ENCODE measurements at places on chromosomes 11 and 22.

DNA sequence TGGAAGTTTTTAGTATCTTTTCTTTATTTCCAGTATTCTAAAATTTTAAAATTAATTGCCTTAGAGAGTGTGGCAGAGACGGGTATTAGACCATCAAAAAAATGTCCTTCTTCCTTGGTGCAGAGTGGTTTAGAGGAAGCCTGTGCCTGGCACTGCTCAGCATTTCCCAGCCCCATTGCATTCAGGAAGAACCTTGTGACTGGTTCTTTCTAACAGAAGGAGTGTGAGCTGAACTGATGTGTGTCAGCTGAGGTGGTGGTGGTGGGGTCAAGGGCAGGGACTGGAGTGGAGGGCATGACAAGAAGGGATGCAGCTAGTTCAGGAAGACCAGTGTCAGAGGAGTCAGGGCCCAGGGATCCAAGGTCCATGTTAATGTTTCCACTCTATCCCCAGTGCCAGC lies 58.7 kb upstream of the FDX1 start:
- DNase-seq, result no peak

- DNase-seq, result no peak
These were observed 1.6 kb downstream of the SPTBN2 start for GRCh38 chr11:66727282-66728037.

DNA sequence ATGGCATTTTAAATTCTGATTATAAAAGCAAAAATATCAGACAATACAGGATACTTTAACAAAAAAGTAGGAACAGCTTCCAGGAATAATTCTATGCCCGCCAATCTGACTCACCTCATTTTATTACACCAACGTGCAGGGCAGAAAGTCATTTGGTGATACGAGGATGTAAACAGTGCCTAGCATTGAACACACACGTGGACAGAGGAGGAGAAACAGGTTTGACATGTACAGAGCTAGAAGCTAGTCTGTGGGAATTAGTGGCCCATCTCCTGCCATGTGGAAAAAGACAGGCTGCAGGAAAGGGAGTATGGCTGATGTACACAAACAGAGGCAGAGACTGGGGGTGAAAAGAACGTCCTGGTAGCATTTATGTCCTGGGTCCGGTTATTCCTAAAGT lies 9.0 kb upstream of the SPINDOC start:
- peak; percentile 69 for DNase-seq

DNA sequence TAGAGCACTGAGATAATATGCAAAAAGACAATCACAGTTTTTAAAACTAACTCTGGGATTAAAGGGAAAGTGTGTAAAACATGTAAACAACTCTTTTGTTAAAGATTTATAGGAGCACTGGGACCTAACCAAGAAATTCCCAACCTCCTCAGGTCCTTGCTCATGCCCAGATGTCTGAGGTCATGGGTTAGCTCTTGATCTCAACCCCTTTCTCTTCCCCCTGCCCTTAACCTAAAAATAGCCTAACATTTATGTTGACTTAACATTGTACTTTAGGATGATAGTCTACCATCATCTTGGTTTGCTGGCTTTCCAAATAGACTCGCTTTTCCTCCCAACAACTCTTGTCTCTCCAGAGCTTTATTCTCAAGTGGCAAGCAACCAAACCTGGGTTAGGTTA lies 258.2 kb upstream of the FAT3 start:
- DNase-seq, result no peak

DNA sequence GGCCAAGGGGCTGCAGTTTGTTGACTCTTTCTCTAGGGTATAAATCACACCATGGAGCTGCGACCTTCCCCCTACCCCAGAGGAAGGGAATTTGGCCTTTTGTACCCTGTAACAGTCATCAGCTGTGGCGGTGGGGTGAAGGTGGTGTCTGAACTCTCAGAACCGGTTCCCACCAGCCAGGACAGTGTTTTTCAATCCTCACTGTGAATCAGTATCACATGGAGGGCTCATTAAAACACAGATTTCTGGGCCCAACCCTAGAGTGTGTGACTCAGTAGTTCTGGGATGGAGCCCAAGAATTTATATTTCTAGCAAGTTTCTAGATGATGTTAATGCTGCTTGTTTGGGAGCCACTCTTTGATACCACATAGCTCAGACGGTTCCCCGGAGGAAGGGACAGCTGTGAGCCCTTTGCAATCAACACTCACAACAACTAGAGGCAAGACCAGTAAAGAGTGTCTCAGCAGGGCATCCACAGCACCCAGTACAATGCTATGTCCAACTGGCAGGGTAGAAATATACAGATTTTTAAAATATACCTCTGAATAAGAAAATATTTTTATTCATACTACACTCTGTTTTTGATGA lies 43.9 kb upstream of the FAT3 start:
- peak; percentile 71 for DNase-seq

All from M059J (cell line).